ENCODE measurements at places on chromosomes 1 and 21.
A peak's percentile ranks its signal among the peaks of the same experiment; 100 is the strongest.

GRCh38 chr1:32339363-32339978, 3.4 kb upstream of the MARCKSL1 start:
- DNase-seq: no peak

DNA sequence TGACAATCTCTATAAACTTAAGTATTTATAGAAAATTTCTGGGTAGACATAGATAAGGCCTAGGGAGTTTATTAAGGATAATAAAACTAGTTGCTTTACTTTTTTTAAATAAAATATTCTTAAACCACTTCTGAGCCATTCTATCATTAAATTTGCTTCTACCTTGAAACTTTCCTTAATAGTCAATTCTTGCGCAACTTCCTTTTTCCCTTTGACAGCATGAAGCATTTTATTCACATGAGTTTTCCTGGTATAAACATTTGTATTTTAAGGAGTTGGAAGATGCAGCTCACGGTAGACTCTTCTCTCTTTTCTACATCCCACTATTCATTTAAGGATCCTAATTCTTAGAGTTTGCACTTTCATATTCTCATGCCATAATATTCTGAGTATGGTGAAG, 75.8 kb upstream of the DPH5 start:
- no peak for DNase-seq

GRCh38 chr1:178011465-178011828, 41.6 kb upstream of the SEC16B start:
- no peak for DNase-seq

GRCh38 chr1:45345014-45345413, 4.8 kb upstream of the MUTYH start:
- no peak for DNase-seq

GRCh38 chr1:227417756-227418480, 99.6 kb upstream of the CDC42BPA start:
- DNase-seq: no peak

- DNase-seq: no peak
These were observed 29.4 kb downstream of the PTGFR start for GRCh38 chr1:78520216-78520615.

DNA sequence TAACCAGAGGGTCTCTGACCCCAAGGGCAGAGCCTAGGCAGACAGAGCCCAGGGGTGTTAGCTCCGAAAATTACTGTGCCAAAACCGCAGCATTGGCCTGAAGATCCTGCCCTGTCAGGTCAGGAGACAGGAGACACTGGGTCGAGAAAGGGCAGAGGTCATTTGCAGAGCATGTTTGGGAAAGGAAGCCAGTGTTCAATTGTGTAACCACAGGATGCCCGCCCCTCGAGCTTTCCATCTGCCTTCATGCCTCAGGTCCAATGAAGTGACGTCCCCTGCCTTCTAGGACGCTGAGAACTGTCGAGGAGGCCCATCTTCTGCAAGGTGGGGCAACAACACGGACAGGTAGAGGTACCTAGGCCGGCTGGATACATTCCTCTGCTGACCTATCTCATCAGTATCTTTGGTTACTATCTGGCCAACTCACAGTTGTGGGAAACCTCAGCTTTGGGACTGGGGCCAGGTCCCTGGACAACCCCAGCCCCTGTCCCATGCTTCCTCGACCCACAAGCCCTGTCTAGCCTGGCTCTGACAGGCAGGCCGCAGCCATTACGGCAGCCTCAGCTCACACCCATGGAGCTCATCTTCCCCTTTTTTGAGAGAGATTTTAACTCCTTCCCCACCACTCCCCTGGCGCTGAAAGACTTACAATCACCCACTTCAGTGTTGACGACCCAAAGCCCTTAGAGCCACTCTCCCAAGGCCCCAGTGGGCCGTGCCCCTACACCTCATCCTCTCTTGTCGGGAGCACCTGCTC, 1.3 kb downstream of the ARL8A start:
- DNase-seq: peak; percentile 56

- DNase-seq: no peak
These were observed 36.2 kb upstream of the TNFSF4 start for GRCh38 chr1:173243300-173243699.

- no peak for DNase-seq
These were observed 25.4 kb downstream of the PTPRC start for GRCh38 chr1:198664068-198664788.

GRCh38 chr1:64686828-64687724, 57.8 kb upstream of the RAVER2 start:
- no peak for DNase-seq

- DNase-seq: no peak
These were observed 117.0 kb downstream of the NEK7 start for GRCh38 chr1:198273748-198274295.

DNA sequence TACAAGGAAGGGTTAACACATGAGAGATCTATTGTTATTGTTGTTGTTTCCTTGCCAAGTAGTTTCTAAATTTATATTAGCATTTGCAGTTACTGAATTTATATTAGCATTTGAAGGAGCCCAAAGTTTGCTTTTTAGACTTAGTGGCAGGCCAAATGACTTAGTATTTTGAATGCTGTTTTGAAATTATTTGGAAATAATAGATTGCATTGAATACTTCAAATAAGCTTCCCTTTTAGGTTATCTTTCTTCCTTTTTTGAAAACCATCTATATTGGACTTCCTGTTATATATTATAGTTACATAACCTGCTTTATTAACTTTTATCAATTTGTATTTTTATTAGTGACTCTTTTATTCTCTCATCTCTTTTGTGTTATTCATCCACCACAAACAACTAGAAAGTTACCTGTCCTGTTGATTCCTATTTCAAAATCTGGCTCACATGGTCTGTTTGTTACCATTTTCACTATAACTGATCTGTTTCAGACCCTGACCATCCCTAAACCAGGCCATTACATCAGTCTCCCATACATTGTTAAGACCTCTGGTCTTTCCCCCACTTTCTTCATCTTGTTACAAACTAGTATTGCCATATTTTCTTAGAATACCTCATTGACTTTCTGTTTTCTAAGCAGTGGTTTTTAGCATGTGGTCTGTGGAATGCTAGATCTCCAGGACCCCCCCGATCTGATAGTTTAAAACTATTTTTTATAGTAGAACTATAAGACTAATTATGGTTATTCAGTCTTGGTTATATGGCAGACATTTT, 185.2 kb downstream of the RASAL2 start:
- DNase-seq: no peak

DNA sequence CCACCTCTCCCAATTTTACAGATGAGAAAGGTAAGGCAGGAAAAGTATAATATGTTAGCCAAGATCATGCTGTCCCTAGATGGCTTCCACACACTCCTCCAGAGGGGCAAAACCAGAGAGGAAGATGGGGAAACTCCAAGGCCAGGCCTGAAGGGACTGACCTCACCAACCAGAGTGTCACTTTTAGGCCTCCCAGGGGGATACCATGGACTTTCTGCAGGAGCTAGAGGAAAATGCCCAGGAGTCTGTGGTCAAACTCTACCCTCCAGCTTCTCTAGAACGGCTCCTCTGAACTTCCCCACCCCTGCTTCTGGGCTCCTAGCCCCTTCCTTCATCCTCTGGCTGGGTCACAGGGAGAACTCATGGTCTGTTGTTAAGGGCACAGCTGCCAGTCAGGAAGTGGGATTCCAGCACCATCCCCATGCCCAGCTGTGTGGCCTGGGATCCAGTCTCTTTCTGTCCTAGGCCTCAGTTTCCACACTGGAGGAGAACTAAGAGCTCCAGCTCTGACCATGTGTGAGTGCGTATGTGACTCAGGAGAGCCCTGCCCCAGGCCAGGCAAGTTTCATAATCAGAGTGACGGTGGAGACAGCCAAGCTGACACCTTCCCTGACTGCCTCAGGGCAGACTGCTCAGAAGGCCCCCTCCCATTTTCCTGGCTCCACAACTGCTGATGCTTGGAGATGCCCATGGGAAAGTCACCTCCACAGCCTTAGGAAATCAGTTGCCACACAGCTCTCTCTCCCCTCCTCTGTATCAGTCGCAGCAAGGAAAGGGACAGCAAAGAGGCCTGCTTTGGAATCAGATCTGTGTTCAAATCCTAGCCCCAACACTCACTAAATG, 1.9 kb downstream of the IGSF8 start:
- DNase-seq: no peak

- no peak for DNase-seq
These were observed 25.0 kb upstream of the CHRM3 start for GRCh38 chr1:239361403-239361802.
